ENCODE measurements at places on chromosomes 5 and 9.

DNA sequence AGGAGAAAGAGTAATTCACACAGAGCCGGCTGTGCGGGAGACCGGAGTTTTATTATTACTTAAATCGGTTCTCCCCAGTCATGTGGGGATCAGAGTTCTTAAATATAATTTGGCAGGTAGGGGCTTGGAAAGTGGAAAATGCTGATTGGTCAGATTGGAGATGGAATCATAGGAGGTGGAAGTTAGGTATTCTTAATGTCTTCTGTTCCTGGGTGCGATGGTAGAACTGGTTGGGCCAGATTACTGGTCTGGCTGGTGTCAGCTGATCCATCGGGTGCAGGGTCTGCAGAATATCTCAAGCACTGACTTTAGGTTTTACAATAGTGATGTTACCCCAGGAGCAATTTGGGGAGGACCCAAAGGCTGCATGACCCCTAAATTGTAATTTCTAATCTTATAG lies 4.6 kb upstream of the CERCAM start:
- DNase-seq: no peak

DNA sequence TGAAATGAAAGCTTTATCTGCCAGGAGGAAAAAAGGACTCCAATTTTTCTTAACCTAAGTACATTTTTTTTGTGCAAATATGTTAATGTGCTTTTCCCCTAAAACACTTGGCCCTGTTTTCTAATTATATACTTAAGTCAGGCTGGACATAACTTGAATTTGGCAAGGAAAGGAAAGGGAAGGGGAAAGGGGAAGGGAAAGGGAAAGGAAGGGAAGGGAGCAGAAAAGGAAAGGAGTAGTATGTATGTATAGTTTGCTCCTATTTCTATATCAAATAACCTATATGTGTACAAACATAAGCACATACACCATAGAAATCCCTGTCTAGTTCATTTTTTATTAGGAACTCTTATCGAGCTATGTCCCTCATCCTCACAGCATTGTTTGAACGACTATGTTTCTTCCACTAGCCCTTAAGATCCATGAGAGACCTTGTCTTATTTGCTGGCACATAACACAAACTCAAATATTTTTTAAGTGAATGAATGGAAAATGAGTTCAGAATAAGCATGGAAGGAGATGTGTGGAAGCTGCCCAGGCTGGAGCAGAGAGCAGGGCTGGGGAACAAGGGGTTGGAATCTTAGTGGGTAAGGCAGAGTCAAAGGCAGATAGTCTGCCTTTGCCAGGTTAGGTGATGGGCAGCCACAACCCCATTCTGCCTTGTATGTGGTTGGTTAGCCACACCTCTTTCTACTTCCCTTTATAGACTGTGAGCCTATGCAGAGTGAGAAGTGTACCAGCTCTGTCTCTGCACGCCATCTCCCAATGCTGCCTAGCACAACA lies 70.0 kb downstream of the KLHL3 start:
- no peak for DNase-seq

DNA sequence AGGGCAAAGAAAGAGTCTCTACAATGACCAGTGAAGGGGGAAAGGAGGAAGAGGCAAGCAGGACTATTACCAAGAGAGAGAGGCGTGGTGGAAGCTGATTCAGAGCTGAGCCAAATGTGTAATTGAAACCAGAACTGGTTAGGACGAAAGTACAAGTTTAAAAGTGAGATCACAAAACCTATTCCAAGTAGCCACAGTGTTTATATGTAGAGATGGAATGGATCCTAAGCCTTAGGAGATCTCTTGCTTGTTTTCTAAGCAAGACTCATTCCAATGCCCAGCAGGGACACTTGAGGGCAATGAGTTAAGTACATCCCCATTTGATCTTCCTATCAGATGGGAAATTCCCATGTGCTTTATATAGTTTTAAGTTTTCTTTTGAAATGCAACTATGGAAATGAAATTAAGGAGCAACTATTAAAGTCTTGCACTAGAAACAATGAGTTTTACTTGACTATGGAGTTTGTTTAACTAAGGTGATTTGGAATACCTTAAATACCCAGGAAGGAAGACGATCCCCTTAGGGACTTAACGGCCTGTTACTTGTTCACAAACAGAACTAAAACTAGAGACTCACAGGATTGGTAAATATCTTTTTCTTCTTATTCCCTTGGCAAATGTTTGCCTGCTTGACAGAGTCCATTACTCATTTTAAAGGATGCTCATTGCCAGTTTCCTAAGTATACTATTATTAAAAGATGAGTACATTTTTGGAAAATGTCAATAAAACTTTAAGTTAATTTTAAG lies 51.1 kb upstream of the SNX2 start:
- DNase-seq: no peak

GRCh38 chr5:61023131-61023530 lies 78.1 kb downstream of the NDUFAF2 start:
- no peak for DNase-seq

- DNase-seq: no peak
Observed at GRCh38 chr5:113293975-113294310, 140.8 kb downstream of the TSSK1B start.

DNA sequence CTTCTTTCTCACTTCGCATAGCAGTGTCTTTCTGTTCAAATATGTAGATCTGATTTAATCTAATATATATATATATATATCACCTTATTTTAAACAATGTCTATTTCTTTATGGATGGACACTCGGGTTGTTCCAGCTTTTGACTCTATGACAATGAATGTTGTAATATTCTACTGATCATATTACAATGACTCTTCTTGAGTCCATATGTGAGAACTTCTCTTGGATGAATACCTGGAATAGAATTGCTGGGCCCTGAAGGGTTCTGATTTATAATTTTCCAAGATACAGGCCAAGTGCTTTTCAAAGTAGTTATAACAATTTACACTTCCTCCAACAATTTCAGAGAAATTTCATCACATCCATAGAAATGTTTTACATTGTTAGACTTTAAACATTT lies 28.8 kb downstream of the NTRK2 start:
- no peak for DNase-seq

GRCh38 chr9:70049236-70049635 lies 5.6 kb downstream of the MAMDC2 start:
- DNase-seq: no peak

GRCh38 chr9:134709512-134710270 lies 68.1 kb downstream of the COL5A1 start:
- DNase-seq: no peak

- no peak for DNase-seq
Observed at GRCh38 chr5:135952683-135953082, 2.1 kb downstream of the LECT2 start.

DNA sequence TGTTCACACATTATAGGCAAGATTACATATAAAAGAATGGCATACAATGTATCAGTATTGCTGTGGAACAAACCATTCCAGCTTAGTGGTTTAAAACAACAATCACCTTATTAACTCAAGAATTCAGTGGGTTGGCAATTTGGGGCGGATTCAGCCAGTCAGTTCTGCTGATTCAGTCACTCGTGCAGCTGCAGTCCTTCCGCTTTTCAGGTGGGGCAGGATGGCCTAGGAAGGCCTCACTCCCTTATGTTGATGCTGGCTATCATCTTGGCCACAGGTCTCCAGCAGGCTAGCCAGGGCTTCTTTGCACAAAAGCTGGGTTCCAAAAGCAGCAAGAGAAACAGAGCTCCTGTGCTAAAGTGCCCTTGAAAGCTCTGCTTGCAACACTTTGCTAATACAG lies 150.6 kb downstream of the MCTP1 start:
- no peak for DNase-seq

- DNase-seq: no peak
Observed at GRCh38 chr9:33011831-33012230, 10.4 kb upstream of the APTX start.

DNA sequence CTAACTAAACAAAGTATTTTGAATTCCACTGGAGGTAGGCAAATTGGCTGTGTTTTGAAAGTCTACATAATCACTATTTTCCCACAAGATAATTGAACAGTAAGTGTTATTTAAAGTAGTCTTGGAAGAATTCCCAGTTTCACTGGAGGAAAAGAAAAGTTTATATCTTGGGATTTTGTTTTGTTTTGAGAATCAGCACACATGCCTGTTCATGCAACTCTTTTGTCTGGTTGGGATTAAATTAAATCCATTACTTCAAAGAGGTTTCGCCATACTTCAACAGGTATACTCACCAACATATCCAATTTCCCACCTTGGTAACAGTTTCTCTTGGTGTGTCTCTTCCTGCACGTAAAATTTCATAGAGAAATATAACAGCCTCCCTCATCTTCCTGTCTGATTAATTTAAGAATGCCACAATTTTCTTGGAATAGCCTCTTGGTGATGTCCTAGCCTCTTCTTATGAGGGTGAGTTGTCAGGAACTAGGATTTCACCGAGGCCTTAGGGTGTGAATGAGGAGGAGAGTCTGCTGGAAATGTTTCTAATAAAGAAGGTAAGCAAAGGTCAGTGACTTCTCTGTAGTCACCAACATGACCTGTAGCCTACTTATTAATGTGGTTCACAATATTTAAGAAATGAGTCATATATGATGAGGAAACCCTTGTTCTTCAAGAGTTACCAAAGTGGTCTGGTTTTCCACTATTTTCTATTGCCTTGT lies 48.1 kb downstream of the ITGA2 start:
- no peak for DNase-seq

DNA sequence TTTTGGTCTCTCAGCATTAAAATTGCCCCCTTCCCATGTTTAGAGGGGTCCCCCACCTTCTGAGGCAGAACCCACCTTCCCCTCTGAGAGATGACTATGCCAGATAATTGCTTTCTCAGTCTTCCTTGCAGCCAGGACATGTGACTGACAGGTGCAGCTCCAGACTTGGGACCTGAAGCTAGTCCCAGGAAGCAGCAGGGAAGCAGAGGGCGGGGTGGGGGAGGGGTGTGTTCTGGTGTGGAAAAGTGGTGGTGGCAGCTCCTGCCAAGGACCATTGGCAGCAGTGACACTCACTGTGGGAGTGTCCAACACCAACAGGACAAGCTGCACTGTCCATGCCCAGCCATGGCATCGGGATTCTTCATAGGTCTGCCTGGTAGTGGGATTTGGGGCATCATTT lies 2.3 kb downstream of the EIF4E1B start:
- DNase-seq: no peak

DNA sequence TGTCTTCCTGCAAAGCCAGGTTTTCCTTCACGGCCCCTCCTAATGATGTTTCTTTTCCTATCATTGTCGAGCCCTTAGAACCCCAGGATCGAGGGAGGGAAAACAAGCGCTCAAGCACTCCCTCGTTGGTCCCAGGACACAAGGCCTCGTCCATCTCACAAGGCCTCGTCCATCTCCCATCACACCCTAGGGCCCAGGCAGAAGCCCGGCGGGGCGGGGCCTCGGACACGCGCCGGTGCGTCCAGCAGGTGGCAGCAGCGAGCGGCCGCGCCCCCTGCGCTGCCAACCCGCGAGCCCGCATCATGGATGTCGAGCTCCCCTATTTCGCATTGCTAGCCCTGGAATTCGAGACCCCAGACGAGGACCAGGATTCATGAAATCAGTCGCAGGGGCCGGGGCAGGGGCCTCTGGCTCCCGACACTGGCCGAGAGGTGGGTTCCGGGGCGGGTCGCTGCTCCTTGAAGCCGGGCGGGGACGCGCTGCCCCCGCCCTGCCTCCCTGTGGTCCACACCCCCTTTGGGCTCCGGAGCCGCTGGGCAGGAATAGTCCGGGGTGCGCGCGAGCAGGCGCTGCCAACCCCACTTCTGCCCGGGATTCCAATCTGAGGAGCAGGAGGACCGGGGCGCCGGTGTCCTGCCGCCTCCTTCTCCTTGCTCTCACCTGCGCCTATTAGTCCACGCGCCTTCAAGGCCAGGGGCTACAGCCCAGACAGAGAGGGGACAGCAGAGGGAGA lies at the start of gene ABLIM3:
Gene ABLIM3 (plus strand): TSS at position 270 of the 733 bp plus-strand sequence. CDS start 603 bp downstream, outside the sequence.
- no peak for DNase-seq

DNA sequence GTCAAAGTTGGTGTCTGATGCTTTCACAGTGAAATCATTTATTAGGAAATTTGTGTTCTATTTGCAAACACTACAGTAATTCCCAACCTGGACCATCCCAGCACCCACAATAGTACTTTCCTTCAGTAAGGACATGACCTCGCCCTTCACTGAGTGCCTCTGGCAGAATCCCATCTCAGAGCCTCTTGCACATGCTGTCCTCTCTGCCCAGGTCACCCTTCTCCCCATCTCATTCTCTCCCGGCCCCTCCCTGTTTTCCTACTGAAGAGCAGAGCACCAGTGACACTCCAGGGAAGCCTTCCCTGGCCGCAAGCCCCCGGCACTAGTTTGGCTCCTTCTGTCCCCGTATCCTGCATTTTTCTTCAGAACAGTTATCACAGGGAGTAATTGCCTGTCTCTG lies 220.4 kb downstream of the MAPKAP1 start:
- DNase-seq: no peak

DNA sequence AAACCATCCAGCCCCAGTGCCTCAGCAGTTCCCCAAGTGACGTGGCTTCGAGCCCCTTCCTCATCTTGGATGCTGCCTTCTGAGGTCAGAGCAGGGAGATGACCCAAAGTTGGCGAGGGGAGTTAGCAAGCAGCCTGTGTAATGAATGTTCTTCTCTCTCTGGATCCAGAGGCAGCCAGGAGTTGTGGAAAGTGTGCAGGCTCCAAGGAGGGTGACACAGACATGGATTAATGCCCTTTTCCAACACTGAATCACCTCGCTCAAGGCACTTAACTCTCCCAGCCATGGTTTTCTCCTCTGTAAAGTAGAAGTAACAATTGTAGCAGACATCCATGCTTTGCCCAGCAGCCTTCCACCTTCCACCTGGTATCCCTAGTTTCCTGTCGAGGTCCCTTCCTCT lies 64.6 kb upstream of the HAND1 start:
- DNase-seq: no peak

DNA sequence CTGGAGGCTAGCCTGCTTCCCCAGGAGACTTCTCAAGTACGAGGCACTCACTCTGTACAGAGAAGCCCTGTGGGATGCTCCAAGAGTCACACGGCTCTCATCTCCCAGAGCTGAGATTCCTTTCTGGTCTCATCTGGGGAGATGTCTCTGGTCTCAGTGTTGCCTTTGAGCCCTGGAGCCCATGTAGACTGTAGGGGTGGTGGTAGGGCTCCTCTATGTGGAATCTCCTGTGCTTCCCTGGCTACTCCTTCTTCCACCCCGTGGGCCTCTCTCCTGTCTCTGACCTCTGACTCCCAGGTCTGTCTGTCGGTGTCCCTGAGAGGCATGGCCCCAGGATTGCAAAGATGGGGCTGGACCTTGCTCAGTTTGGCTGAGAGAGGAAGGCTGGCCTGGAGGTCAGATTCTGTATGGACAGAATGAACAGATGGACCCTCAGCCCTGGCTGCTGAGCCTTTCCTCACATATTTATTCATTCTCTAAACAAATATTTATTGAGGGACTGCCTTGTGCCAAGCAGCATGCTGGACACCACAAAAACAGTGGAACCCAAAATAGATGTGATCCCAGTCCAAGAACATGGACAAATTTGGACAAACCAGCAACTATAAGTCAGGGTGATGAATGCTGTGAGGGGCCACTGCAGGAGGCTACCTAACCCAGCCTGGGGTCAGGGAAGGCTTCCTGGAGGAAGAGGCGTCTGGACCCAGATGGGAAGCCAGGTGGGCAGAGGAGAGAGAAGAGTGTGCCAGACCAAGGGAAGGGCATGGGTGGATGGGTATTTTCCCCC lies 2.6 kb downstream of the CCL19 start:
- no peak for DNase-seq
